ENCODE measurements at places on chromosomes 11 and 22.

GRCh38 chr22:42280836-42281235, 10.4 kb upstream of the TCF20 start:
- no peak for DNase-seq

GRCh38 chr11:35106595-35106994, 32.4 kb upstream of the CD44 start:
- DNase-seq, result no peak

DNA sequence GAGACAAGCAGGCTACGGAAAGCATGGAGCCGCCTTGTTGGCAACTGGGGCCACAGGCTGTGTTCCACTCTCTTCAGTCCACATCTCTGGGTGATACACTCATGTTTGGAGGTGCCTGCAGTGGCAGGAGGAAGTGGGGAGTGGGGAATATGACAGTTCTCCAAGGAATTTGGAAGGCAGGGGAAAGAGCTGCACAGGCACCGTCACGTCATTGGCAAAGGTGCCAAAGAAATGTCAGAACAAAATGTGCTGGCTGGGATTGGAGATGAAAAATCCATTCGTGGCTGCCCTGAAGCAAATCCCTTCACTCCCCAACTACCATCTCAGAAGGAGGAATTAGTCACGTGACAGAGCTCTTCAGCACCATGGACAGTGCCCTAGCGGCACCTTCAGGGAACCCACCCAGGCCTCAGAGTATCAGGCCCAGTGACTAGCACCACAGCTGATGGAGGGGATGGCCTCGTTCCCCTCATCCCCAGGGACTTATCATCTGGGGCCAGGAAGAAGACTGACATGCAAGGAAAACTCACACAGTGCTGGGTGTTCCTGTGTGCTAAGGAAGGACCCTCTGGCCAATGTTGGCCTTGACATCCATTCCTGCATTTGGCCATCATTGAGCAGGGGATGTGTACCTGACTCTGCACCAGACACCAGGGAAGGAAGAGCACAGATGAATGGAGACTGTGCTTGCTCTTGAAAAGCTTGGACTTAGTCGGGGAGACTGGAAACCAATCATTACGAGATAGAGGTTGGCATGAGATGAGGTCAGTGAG, 48.5 kb upstream of the PRDM11 start:
- DNase-seq, result no peak

GRCh38 chr22:30434843-30435242, 9.3 kb downstream of the MTFP1 start:
- DNase-seq, result no peak

GRCh38 chr22:35605851-35606481, 11.2 kb downstream of the MB start:
- no peak for DNase-seq

- DNase-seq, result no peak
Measured at GRCh38 chr22:39623603-39624500, 53.3 kb downstream of the CACNA1I start.

DNA sequence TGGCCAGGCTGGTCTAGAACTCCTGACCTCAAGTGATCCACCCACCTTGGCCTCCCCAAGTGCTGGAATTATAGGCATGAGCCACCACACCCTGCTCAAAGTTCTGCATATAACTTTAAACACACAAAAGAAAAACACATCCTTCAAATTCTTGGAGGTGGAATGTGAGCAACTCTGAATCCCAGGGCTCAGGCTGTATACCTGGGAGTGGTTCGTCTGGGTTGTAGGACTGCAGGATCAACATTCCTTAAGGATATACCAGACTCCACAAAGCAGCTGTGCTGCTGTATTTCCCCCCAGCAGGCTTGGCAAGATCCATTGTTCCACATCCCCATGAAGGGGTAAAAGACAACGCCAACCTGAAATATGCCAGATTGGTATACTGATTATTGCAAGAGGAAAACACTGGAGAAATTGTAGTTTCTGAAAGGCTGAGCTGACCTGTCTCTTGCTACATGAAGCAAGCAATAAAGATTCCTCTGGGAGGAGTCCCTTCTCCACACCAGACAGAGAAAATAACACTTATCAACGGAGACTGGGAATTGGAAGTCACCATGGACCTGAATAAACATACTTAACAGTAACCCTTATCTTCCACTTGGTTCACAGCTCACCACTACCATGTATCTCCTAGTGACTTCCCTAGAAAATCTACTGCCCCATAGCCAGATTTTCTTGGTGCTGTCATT, 12.2 kb upstream of the RPS3 start:
- DNase-seq, result no peak

GRCh38 chr11:45110562-45110961, 35.9 kb upstream of the PRDM11 start:
- DNase-seq, result no peak

DNA sequence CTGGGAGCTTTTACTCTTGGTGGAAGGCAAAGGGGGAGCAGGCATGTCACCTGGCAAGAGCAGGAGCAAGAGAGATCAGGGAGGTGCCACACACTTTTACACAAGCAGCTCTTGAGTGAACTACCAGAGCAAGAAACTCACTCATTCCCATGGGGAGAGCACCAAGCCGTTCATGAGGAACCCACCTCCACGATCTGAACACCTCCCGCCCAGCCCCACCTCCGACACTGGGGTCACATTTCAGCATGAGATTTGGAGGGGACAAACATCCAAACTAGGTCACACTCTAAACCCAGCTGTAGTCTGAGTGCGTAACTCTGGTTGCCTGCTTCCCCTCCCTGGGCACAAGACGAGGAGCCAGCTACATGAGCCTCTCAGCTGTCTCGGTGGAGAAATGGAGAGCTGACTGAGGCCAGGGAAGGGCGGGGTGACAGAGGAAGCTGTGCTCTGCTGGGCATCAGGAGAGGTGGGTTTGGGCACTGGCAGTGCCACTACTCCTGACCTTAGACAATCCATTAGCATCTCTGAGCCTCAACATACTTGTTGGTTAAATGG, 134.6 kb downstream of the PKNOX2 start:
- no peak for DNase-seq

DNA sequence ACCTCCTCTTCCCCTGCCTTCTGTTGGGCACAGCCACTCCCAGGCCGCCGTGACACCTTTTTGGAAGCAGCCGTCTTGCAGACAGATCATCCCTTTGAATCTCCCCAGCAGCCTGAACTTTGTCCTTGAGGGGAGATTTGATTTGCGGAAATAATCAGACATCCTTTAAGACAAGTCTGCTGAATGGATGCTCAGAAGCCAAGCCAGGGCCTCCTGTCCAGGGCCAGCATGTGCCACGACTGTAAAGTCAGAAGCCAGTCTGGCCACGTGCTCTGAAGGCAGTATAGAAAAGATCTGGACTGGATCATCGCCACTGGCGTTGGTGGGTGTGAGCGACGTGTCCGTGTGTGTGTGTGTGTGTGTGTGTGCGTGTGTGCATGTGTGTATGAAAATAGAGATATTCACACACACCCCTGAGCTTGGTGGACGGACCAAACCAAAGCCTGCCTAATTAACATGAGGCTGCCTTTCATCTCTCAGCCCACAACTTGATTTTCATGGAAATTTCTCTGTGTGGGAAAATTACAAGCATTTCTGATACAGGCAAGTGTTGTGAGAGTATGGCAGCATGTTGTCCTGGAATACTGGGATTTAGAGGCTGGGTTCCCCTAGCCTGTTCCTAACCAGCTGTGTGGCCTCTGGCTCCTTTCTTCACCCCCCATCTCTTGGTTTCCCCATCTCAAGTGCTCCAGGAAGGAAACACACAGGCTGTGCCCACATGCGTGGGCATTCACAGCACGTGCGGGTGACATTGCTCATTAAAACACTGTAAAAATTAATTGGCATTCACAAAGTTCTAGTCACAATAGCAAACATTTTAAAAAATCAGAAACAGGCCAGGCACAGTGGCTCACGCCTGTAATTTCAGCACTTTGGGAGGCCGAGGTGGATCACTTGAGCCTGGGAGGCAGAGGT, 61.8 kb upstream of the WNT7B start:
- DNase-seq, result no peak
